Spinal cord (tissue), 10 donors: ENCODE measurements at places on chromosomes 6 and 20. TPM values are rescaled to one million over a fixed set of nuclear protein-coding genes. Genes with fewer than 3 reads are reported as not detected.

SIGLEC1 gene
- polyA plus RNA-seq = 0.71 TPM

DNA sequence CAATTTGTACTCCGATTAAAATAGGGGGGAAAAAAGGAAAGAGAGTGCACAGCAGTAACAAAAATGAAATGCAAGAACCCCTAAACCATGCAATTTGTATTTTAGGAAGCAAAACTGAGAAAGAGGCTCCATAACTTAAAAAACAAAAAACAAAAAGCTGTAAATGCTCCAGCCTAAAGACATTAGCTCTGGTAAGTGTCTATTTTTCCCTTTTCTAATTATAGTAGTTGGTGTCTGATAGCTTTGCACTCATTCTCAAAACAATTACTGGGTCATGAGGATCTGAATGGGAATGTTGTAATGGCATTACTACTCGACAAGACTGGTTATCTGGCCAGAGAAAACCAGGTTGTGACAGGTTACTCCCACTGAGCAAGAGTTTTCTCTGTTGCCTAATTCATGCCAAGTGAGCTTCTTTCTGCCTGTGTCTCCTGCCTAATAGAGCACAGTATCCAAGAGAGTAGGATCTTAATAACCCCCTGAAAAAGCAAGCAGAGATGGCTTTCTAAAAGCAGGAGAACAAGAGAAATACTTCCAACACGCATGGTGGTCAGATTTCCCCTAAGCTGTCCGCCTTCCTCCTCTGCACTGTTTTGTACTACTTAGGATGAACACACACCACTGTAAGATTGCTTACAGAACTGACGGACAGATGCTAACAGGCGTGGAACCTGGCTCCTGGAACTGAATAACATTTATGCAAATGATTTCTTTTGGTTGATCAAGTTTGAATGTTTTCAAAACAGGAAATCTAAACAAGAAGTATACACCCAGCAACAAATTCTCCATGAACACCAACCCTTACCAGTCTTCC lies 86.4 kb downstream of the FKBP5 start:
- DNase-seq = no peak

EBF4 gene
- 91.0 TPM for polyA plus RNA-seq

ADISSP gene
- polyA plus RNA-seq = 53.9 TPM

R3HDML gene
- 0.12 TPM for polyA plus RNA-seq

GRCh38 chr6:112298021-112298745 lies 43.8 kb upstream of the LAMA4 start:
- no peak for DNase-seq

SPINT4 gene
- polyA plus RNA-seq = not detected

- DNase-seq = no peak
Observed at GRCh38 chr6:62999796-63000195, 211.5 kb upstream of the FKBP1C start.

TREM1 gene
- 0.41 TPM for polyA plus RNA-seq

- DNase-seq = no peak
Observed at GRCh38 chr20:32229251-32229747, 21.6 kb downstream of the POFUT1 start.

DNA sequence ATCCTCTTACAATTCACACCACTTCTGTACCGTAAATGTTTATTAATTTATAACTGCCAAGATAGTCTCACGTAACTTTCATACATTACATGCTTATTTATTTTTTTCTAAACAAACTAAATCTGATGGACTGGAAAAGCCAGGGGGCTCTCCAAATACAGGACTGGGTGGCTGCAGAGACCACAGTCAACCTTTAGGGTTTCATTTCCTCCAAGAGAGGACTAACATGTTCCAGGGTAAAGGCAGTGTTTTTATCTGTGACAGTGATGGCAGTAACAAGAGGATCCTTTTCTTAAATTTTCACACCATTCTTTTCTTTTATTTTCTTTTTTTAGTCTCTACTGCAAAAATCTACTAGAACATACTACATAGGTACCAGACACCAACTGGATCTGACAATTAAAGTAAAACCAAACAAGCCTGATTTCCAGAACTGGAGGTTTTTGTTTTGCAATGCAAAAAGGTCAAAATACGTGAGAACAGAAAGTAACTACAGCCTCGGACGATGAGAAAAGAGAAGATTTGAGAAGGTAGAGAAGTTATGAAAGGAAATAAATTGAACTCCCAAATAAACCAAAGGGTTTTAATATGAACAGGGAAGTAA lies 1.2 kb downstream of the LMBRD1 start:
- peak; percentile 31 for DNase-seq

- no peak for DNase-seq
Observed at GRCh38 chr6:64186592-64186991, 551.0 kb downstream of the PHF3 start.

DNA sequence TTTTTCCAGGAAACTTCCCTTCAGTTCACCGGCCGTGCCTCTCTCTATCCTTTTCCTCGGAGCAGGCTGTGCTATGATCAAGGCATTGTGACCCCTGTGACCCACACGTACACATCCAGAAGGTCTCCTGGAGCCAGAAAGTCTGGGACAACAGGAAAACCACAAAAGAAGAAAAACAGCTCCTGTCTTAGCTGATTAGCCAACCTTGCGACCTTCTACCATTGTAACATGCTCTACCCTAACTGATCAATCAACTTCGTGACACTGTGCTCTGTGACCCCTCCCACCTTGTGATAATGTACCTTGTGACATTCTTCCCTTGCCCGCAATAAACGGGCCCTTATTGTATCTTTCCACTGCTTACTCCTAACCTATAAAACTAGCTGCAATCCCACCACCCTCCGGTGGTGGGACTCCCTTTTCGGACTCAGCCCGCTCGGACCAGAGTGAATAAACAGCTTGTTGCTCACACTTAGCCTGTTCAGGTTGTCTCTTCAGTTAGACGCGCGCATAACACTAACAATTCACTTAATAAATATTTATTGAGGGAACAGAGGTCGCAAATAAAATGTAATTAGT lies 24.2 kb downstream of the ZNF311 start:
- no peak for DNase-seq

DNA sequence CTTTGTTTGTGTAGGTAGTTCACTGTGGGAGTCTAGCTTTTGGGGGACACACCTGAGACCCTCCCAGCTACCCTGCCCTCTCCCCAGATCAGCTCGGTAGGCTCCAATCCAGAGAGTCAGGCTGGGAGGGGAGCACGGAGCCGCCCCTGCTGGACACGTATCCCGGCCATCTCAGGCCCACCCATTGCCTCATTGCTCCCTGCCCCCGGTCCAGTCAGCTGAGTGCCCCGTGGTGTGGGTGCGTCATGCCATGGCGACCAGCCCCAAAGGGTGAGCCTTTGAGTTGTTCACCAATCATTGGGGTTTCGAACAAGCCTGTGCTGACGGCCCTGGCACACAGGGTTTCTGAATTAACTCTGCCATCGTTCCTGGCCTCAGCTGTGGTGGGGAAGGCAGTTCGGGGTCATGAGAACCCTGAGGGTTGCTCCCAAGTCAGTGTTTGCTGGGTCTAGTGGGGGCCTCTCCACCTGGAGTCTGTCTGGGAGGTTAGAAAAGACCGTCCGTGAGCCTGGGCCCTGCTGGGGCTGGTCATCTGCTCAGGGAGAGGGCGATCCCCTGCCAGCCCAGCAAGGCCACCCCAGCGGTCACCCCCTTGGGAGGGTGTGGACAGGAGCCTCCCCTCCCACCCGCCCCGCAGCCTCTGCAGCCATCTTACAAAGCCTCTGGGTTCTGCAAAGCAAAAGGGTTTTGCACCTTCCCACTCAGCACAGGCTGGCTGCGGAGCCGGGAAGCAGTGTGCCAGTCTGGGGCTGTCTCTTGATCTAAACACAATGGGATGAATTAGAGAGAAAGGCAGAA lies 34.5 kb downstream of the NTSR1 start:
- no peak for DNase-seq

- DNase-seq = no peak
Observed at GRCh38 chr20:33323236-33323635, 40.2 kb downstream of the BPIFB1 start.

- DNase-seq = no peak
Observed at GRCh38 chr6:75220357-75220756, 14.5 kb upstream of the COL12A1 start.

DNA sequence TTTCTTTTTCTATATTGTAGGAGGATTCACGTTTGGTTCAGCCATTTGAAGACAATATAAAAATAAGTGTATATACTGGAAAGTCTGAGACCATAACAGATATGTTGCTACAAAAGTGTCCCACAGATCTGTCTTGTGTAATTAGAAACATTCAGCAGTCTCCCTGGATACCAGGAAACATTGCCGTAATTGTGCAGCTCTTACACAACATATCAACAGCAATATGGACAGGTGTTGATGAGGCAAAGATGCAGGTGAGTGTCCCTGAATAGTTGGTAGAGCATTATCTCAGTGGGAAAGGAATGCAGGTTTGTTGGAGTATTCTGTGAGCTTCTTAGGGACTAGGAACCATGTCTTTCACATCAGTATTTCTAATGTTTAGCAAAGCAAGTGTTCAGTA lies 18.3 kb upstream of the ADGRF4 start:
- no peak for DNase-seq

CLPSL1 gene
- polyA plus RNA-seq = not detected

DNA sequence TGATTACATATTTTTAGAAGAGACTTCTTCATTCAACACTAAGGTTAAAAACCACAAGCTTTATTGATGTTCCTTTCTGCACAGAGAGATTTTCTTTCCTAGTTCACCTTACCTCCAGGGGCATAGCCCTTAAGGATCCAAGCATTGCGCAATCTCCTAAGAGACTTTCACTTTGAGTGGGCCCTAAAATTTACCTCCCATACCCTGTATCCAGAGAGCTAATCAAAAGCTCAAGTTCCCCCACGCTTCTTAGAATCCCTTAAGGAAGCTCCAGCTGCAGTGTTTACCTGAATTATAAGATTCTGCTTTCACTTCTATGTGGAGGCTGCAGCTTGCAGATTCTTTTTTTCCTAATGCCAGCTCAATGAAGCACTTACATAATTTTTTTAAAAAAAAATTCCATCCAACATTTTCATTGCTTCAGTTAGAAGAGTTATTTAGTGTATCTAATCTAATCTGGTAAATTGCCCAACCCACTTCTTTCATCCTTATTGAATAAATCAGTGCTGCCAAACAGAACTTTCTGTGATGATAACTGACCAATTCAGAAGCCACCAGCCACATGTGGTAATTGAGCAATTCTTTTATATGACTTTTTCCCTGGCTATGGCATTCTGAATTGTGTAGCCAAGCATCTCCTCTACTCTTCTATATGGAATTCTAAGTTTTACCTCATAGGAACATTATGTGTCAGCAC lies 24.6 kb upstream of the SPTLC3 start:
- DNase-seq = no peak

GUCA1A gene
- polyA plus RNA-seq = 4.3 TPM

GRCh38 chr6:154476494-154476893 lies 34.0 kb downstream of the CNKSR3 start:
- no peak for DNase-seq

ZSWIM3 gene
- 7.2 TPM for polyA plus RNA-seq

MDFI gene
- 150 TPM for polyA plus RNA-seq

- DNase-seq = no peak
Observed at GRCh38 chr20:19764207-19764606, 6.1 kb downstream of the RIN2 start.

DNA sequence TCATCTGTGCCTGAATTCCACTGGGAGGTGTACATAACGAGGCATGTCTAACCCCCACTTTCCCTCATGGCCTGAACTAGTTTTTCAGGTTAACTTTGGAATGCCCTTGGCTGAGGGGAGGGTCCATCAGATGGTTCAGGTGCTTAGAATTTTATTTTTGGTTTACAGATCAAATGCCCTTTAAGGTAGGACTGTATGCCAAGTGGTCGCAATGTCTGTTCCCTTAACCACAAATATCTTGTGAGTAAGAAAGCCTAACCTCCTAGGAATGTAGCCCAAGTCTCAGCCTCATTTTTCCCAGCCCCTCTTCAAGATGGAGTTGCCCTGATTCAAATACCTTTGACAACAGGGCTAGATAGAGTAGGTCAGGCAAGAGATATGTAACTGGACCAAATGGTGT lies 78.4 kb downstream of the RNASET2 start:
- no peak for DNase-seq

DNA sequence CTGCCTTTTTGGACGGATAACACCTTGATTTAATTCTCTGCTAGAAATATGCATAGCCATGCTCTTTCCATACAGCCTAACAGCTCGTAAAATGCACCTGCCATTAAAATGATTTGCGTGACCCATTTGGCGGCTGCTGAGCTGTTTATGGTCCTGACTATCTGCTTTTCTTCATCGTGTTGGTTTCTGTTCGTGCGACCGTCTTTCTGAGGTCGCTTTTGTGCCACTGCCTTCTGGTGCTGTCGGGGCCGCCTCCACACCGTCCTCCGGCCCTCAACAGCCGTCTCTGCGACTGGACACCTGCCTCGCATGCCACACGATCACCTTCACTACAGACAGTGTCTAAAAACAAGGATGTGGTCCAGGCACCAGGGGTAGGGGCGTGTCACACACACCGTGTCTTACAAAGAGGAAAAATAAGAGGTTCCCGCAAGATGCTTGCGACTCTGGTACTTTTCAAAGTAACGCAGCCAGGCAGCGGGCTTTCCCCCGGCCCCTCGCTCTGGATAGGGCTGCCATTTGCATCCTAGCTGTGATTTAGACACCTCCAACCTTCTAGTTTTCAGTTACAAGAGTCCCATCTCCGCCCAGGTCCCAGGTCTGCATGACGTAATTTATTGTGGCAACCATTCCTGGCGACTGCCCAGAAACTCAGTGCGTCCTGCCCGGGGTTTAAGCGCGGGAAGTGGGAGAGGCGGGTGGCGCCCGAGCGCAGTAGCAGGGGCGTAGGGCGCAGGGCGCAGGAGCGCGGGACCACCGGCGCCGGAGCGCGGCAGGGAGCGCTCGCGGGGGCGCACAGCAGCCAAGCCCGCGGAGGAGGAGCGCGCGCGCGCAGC lies at the start of gene STMND1:
Gene STMND1, plus strand, starts transcription at position 629 of the 836 bp plus-strand sequence. CDS start 208 bp downstream, outside the sequence.
- DNase-seq = peak; percentile 72

- no peak for DNase-seq
Observed at GRCh38 chr6:161095916-161096315, 104.3 kb downstream of the MAP3K4 start.

DNA sequence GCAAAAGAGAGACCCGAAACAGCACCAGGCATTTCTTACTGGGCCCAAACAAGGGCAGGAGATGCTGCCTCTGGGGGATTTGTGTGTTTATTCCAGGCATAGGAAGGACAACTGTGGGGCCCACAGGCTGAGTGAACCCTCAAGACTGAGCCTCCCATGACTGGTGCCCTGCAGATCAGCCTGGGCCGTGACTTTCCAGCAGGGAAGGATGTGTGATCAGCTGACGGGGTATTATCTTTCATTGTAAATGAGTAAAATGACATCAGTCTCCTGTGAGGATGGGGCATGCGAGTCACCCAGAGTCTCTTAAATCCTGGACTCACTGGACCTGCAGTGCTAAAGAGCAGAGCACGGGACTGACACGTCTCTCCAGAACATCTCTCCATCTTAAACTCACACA lies 3.9 kb upstream of the TEAD3 start:
- DNase-seq = no peak

- DNase-seq = no peak
Observed at GRCh38 chr6:83518816-83519480, 6.6 kb downstream of the PRSS35 start.

GRCh38 chr6:15825332-15825930 lies 162.6 kb upstream of the DTNBP1 start:
- DNase-seq = no peak

DNA sequence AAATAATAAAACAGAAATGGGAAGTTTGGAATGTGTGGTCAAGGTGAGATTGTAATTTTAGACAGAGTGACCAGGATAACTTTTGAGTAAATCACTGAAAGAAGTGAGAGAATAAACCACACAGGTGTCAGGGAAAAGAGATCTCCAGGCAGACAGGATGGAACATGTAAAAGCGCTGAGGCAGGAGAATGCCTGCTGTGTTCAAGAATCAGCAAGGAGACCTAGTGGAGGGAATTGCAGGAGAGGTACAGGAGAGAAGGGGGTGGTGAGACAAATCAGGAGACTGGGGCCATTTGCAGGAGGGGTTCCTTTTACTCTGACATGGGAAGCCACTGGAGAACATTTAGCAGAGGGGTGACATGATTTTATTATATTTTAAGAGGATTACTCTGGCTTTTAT lies 456.7 kb downstream of the NKAIN2 start:
- DNase-seq = no peak
